Subcutaneous preadipocyte (primary cell): ENCODE measurements at places on chromosomes 2 and 18. TPM values are rescaled to one million over a fixed set of nuclear protein-coding genes. Genes with fewer than 3 reads are reported as not detected.

Gene LBH
- total RNA-seq: 2.0 and 7.0 TPM in 2 replicates

Gene RFTN2
- total RNA-seq: 2.5 and 4.4 TPM in 2 replicates

Gene SAG
- total RNA-seq: not detected in 2 replicates

Gene ODC1
- total RNA-seq: 154 and 280 TPM in 2 replicates

Gene KIF5C
- under 0.01 and 0.20 TPM in 2 replicates for total RNA-seq

Gene TLX2
- under 0.01 TPM in 1 of 2 replicates, not detected in the other for total RNA-seq

Gene SPDYA
- total RNA-seq: 0.59 and 0.73 TPM in 2 replicates

Gene CHPF
- total RNA-seq: 60.4 and 92.6 TPM in 2 replicates

Gene POTEI
- total RNA-seq: not detected in 2 replicates

Gene MARCHF7
- 66.1 and 81.7 TPM in 2 replicates for total RNA-seq

Gene EML4
- total RNA-seq: 29.8 and 54.5 TPM in 2 replicates

Gene NOTO
- not detected in 2 replicates for total RNA-seq

Gene IL36B
- total RNA-seq: not detected in 2 replicates

Gene GMCL1
- total RNA-seq: 4.0 and 7.6 TPM in 2 replicates

Gene MDH1B
- 0.37 and 0.78 TPM in 2 replicates for total RNA-seq

Gene PROKR1
- total RNA-seq: under 0.01 TPM in 1 of 2 replicates, not detected in the other

Gene YES1
- 81.9 and 109 TPM in 2 replicates for total RNA-seq

Gene CXCR1
- total RNA-seq: not detected in 2 replicates

Gene PRSS56
- not detected in 2 replicates for total RNA-seq

Gene NT5C1B
- total RNA-seq: not detected in 2 replicates
